ENCODE measurements at places on chromosomes 16 and 17.

- DNase-seq = no peak
These were observed 93.3 kb downstream of the C16orf78 start for GRCh38 chr16:49466881-49467280.

- no peak for DNase-seq
These were observed 70.6 kb upstream of the MED9 start for GRCh38 chr17:17406225-17406624.

- no peak for DNase-seq
These were observed 21.4 kb upstream of the SPACA3 start for GRCh38 chr17:32970281-32970680.

- DNase-seq = no peak
These were observed 296.6 kb upstream of the PMFBP1 start for GRCh38 chr16:72468582-72468981.

DNA sequence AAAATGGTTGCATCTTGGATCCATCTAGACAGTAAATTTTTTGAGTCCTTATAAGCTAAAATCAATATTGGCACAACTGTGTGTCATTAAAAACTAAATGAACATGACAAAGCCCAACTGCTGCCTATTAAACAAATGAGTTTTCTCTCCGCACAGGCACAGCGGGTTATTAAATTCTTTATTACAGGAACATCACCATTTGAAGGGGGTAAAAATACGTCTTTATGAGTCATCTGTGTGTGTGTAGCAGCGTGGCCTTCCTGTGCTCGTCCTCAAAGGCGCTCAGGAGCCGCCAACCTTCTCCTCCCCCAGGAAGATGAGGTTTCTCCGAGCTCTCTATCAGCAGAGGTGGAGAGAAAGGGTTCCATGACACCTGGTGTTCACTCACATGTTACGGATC, 62.6 kb upstream of the SDK2 start:
- no peak for DNase-seq
